Adipose tissue (tissue), 3 donors: ENCODE measurements at places on chromosomes 6 and 20. TPM values are rescaled to one million over a fixed set of nuclear protein-coding genes. Genes with fewer than 3 reads are reported as not detected.

Gene HLA-F
- polyA plus RNA-seq: 99.6 TPM

Gene MSH5
- 3.9 TPM for polyA plus RNA-seq

Gene DEF6
- polyA plus RNA-seq: 17.3 TPM

Gene PLN
- 8.3 TPM for polyA plus RNA-seq

Gene SNX5
- polyA plus RNA-seq: 74.8 TPM

Gene VWA7
- polyA plus RNA-seq: 0.61 TPM

Gene BPIFA1
- polyA plus RNA-seq: not detected

Gene SLC2A4RG
- polyA plus RNA-seq: 137 TPM

Gene BEND3
- 0.45 TPM for polyA plus RNA-seq

Gene SMLR1
- not detected for polyA plus RNA-seq
